ENCODE measurements at places on chromosomes 1 and 21. TPM values are rescaled to one million over a fixed set of nuclear protein-coding genes. Genes with fewer than 3 reads are reported as not detected.

SHE gene
- total RNA-seq: 0.07 TPM

SPATA46 gene
- total RNA-seq: not detected

- no peak for DNase-seq
These were observed 802.1 kb downstream of the PLA2G4A start for GRCh38 chr1:187630653-187631380.

DNA sequence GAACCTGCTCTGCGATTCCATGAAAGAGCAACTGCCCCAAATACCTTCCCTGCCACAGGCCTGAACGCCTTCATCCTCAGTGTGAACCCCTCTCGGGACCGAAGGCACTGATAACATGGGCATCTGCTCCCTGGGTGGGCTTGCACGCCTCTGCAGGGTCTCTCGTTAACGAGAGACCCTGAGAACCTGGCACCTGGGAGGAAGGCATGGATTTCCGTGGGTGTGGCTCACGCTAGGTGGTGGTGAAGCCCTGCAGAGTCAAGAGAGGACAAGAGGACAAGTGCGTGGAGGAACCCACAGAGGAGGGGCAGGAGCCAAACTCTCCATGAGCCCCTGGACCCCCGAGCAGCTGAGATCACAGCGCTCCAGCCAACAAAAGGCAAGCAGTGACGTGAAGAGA lies 26.8 kb upstream of the COL6A2 start:
- no peak for DNase-seq

- peak; percentile 70 for DNase-seq
These were observed 78.3 kb downstream of the NDUFS5 start for GRCh38 chr1:39104158-39105060.

DNA sequence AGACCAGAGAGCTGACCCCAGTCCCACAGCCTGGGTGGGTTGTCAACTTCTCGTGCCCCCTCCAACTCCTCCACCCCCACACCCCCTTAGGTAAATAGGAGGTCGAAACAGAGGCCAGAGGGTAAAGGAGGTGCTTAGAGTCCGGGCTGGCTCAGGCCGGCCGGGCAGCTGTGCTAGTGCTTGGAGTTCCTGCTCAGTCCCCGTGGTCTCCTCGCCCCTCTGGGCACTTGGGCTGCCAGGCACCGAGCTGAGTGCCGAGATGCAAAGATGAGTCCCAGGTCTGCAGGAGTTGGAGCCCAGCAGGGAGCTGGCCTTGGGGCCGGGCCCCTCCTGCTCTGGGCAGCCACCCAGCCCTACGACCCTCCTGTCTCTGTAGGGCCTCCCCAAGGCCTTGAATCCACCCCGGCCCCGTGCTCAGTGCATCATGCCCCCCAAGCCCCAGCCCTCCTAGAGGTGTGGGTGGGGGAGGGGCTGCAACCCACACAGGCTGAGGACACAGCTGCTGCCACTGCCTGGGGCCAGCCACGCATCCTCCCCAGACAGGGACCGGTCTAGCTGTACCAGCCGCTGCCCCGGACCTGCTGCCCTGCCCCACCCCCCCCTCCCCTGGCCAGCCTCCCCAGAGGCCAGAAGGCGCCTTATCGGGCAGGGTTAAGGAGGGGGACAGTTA lies 1.9 kb downstream of the SMIM1 start:
- peak; percentile 38 for DNase-seq

- peak; percentile 21 for DNase-seq
These were observed 769 bp downstream of the GPSM2 start for GRCh38 chr1:108877348-108878159.

- DNase-seq: no peak
These were observed 56.0 kb upstream of the EDARADD start for GRCh38 chr1:236338096-236338495.

- DNase-seq: no peak
These were observed 61.6 kb upstream of the QSOX1 start for GRCh38 chr1:180092931-180093650.

- DNase-seq: no peak
These were observed 21.1 kb downstream of the ATP8B2 start for GRCh38 chr1:154346276-154346917.

DNA sequence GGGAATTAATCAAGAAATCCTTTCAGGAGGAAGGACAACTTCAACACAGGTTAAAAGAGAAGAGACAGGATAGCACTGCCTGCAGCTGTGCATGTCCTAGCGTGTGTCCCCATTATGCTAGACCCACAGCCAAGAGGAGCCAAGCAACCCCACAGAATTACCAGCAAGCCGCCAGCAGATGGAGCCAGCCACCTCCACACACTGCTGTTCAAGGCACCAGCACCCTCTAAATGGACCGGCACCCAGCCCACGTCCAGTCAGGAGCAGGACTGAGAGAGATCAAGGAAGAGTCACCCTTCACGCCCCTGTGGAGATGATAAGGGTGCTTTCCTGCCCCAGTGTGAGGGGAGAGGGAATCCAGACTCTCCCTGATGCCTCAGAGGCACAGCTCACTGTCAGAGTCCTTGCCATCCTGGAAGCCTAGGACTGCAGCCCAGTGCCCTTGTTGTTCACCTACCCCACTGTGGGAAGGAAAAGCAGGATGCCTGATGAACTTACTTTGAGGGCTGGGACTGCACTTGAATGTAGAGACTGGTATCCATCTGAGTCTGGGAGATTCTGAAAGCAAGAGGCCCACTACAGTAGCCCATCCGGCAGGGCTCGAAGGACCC lies 37.1 kb upstream of the CTTNBP2NL start:
- peak; percentile 62 for DNase-seq

- DNase-seq: no peak
These were observed 6.2 kb downstream of the EDN2 start for GRCh38 chr1:41478118-41478748.
